GF-D8 (cell line): ENCODE measurements at places on chromosomes 12 and 14.

DNA sequence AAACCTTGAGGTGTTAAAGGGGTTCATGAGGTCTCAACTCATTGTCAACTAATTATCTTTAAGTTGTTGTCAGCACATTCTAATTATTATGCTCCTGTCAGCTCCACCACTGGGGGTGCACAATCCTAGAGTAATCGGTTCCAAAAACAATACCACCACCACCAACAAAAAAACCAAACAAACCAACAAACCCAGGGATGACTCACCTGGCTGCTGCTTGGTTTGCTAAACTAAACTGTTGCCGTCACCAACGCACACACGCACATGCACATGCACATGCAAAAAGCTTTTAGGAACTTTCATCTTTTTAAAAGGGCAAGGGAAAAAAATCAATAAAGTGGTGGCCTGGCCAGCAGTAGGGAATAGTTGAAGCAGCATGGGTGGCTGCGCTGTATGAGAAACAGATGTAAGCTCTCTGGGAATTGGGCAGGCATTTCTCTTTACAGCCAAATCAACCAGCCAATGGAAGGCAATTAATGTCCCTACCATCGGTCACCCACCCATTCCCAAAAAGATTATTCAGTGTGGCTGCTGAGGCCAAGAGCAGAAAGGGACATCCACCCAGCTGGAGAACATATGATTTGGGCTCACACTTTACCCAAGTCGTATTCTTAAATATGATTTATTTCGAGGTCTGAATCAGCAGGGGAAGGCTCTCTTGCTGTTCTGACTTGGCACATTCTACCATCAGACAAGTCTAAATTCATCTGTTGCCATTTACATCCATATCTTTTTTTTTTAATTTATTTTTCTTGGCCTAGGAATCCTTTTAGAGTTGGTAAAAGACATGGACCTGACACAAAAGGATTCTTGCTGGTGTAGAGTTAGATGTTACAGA lies 20.0 kb downstream of the TMEM30B start:
- no peak for DNase-seq

DNA sequence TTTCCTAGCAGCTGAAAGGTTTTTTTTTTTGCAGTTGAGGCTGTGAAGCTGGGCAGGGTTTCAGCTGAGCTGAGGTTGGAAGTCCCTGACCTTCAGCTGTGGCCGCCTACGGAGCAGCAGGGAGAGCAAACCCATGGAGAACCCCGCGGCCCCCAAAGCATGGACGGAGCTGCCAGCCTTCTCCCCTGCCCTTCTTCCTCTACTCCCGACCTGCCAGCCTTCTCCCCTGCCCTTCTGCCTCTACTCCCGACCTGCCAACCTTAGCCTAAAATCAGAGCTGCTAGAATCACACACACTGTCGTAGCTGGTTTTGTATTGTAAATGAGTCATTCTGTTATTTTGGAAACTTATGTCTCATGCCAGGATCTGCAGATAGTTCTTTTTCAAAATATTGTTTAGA lies 74.6 kb downstream of the PPP2R5C start:
- DNase-seq: no peak

- DNase-seq: no peak
Measured at GRCh38 chr14:42110167-42110566, 503.5 kb downstream of the LRFN5 start.

GRCh38 chr14:76930549-76930948 lies 98.0 kb downstream of the IRF2BPL start:
- DNase-seq: no peak

DNA sequence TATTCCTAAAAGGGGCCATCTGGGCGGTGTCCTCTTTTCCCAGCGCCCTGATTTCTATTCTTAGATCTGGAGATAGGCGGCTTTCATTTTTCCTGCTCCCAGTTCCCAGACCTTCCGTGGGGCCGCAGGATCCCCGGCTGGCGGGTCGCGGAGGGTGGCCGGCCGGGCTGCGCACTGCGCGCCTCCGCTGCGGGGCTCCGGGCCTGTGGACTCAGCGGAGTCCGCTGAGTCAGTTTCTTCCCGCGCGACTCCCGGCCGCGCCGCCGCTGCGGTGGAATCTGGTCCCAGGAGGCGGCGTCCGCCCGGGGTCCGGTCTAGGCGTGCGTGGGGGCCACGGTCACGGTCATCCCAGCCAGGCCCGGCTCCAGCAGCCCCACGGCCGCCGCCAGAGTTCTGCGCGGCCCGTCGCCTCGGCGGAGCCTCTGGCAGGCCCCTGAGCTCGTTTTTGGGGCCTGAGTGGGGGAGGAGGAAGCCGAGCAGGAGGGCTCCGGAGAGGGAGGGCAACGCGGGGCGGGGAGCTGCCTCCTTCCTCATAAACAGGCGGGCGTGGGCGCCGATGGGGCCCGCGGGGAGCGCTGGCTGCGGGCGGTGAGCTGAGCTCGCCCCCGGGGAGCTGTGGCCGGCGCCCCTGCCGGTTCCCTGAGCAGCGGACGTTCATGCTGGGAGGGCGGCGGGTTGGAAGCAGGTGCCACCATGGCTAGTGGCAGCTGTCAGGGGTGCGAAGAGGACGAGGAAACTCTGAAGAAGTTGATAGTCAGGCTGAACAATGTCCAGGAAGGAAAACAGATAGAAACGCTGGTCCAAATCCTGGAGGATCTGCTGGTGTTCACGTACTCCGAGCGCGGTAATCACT lies at the start of gene LRRK2:
LRRK2 (plus strand) TSS at position 559 of the 853 bp plus-strand sequence; CDS start at position 694, 135 bp downstream.
- no peak for DNase-seq

DNA sequence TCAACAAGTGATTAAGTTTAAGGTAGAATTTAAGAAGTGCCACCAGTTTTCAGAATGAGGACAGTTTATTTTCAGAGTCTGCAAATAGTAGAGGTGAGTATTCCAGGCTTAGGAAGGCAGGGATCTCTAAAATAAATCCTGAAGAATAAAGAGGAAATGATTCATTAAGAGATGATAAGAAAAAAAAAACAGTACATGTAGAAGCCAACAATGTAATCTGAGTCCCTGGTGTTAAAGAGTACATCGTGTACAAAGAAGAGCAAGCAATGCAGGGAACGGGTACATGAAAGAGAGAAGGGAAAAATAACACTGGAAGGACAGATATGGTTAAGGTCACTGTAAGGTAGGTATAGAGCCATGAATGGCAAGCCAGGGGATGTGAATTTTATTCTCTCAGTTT lies 95.2 kb upstream of the FOXG1 start:
- no peak for DNase-seq

GRCh38 chr14:65803885-65804284 lies 391.4 kb downstream of the FUT8 start:
- DNase-seq: no peak

- DNase-seq: no peak
Measured at GRCh38 chr12:18496156-18496555, 234.8 kb downstream of the PIK3C2G start.

GRCh38 chr12:67354966-67355365 lies 85.8 kb downstream of the CAND1 start:
- no peak for DNase-seq

DNA sequence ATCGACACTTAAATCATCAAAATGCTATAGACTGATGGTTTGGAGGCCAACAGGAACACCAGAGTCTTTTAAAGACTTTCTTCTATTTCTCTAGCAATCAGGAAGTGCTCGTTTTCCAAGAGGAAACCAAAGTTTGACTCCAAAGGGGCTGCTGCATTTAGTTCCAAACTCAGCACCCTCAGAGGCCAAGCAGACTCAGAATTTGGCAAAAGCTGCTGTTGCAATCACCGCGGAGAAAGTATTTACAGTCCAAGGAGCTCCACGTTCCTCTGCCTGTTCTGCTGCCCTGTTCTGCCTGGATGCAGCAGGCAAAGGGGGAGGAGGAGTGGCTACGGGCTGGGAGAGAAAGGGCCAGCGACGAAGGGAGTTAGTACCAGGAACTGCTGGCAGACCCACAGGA lies 325.1 kb downstream of the BCL11B start:
- no peak for DNase-seq

GRCh38 chr12:12181511-12181910 lies 85.3 kb downstream of the LRP6 start:
- DNase-seq: no peak

- DNase-seq: no peak
Measured at GRCh38 chr12:54602661-54603060, 14.2 kb upstream of the PPP1R1A start.

- no peak for DNase-seq
Measured at GRCh38 chr14:75752086-75752485, 91.0 kb downstream of the TTLL5 start.

DNA sequence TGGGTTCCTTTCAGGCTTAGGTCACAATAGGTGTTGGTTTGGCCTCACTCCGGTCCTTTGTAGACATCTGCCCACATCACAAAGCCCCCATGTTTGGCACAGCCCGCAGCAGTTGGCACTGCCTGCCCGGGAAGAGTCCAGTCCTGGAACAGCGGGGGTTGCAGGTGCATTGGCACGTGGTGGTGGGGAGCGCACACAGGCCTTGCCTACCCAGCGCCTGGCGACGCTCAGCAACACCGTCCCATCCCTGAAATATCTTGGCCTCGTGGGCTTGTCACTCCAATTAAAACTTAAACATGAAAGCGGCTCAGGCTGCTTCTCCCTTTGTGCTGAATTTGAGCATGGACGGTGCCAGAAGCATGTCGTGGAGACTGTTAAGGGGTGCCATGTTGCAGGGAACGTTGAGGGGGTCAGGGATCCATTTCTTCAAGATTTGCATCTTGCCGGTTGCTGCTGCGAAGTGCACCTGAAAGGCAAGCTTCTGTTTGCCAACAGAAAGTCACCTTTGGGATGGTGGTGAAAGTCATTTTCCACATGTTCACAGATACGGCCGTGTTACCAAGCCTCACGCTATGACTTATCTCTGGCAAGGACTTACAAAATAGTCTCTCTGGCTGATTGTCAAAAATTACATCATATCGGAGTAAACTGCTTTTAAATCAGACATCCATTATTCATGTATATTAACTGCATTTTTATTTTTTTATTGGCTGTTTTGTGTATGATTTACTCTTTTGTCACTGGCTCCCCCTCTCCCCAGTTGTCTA lies 91.5 kb downstream of the FBXW8 start:
- no peak for DNase-seq

- DNase-seq: no peak
Measured at GRCh38 chr14:68284834-68285233, 465.3 kb downstream of the RAD51B start.

- no peak for DNase-seq
Measured at GRCh38 chr14:22536853-22537338, 52.1 kb downstream of the DAD1 start.

DNA sequence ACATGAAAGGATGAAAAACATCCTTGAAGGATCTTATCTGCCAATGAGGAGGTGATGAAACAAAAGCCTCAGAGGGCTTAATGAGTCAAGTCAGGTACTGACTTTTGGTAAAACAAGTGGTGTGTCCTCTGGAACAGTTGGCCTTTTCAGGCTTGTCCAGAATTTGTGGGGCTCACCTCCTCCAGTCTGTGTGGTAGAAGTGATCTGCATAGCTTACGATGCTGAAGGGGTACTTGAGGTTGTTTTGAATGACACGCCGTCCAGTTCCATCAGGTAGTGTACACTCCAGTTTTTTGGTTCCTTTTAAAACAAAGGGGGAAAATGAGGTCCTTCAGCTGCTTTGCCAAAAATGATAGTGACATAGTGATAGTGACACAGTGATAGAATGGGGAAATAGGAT lies 17.0 kb downstream of the RTRAF start:
- DNase-seq: no peak

- DNase-seq: no peak
Measured at GRCh38 chr12:97050509-97050908, 143.5 kb downstream of the NEDD1 start.

- no peak for DNase-seq
Measured at GRCh38 chr14:101193845-101194372, 290.4 kb upstream of the RTL1 start.

- no peak for DNase-seq
Measured at GRCh38 chr14:41285186-41285748, 321.4 kb upstream of the LRFN5 start.

GRCh38 chr12:112969547-112970306 lies 8.6 kb upstream of the OAS2 start:
- no peak for DNase-seq

DNA sequence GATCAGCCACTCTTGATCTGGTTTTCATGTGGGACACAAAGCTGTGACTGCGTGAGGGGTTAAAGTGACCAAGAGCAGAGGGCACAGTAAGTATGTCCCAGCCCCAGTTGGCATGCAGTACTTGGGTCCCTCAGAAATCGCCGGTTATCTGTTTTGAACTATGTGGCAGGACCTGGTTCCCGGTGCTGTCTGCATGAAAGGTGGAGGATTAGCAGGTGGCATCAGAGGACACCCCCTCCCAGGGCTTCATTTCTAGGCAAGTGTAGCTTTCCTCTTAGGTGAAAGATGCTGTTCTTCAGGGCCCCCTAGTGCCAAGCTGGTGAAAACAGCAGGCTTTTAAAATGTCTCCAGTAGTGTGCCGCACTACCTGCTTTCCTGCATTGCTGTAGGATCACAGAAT lies 57.1 kb downstream of the ATG14 start:
- peak; percentile 23 for DNase-seq

DNA sequence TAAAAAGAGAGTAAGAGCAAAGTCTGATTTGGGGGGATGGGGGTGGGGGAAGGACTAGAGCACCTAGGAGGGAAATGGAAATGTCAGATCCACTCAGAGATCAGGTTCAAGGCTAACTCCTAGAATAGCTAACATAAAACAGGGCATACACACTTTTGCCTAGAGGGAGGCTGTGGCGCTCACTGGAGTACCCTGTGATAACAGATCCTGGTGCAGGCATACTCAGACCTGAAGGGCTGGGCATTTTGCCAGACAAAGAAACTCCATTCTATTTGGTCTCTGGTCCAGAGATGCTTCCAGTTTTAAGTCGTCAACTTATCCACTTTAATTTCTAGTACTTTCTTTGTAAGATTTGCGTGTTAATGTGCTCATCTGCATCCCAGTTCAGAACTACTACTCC lies 5.8 kb downstream of the CTDSP2 start:
- DNase-seq: no peak

DNA sequence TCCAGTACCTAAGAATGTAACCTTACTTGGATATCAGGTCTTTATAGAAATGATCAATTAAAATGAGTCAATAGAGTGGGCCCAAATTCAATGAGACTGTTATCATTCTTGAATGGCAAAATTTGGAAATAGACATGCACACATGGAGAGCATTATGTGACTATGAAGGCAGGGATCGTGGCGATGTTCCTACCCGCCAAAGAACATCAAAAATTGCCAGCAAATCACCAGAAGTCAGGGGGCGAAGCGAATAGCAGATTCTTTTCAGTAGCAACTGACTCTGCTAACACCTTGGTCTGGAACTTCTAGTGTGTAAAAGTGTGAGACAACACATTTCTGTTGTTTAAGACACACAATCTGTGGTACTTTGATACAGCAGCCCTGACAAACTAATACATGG lies 192.5 kb downstream of the ACSS3 start:
- DNase-seq: no peak

GRCh38 chr12:28027947-28028724 lies 55.6 kb upstream of the PTHLH start:
- DNase-seq: peak; percentile 87

GRCh38 chr12:114218136-114218535 lies 187.8 kb downstream of the TBX5 start:
- no peak for DNase-seq

DNA sequence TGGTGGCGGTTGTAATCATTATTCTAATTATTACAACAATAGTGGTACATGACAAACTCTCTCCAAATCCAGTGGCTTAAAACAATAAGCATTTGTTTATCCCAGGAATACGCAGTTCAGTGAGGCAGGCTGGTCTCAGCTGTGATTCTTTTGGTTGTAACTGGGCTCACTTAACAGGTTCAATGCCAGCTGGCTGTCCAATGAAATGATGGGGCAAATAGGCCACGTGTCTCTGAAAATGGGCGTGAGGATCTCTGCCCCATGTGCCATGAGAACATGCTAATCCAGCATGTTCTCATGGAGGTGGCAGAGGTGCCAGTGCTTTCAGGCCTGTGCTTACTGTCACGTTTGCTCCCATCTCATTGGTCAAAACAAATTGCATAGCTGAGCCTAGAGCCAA lies 73.1 kb upstream of the CLMN start:
- DNase-seq: no peak
